ENCODE measurements at places on chromosomes 16 and 17.

DNA sequence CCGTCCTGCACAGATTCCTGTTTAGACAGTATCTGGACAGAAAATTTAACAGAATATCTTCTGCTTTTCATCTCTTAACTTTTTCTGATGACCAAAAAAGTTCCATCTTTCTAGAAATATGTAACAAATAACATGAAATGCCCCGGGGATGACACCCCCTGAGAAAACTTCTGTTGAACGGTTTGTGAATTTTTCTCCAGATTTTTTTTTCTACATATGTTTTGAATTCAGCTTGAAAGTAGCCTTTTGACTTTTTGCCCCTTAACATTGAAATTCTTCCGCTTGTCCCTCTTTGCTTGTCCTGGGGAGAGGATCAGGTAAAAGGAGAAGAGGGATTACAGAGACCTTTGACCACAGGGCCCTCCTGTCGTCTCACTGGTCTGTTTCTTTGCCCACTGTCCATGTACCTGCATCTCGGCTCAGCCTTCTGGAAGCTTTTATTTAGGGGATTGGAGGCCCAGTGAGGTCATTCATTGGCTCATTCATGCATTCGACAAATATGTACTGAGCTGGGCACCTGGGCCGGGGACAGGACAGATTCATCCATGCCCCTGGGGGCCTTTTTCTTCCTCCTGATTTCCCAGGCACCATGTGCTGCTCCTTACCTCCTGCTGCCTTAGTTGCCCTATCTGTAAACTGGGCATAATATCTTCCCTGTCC, 19.6 kb upstream of the CPNE2 start:
- no peak for DNase-seq

- DNase-seq, result no peak
These were observed 16.5 kb upstream of the RHOT1 start for GRCh38 chr17:32125848-32126153.

- peak; percentile 80 for DNase-seq
These were observed 765 bp downstream of the COL1A1 start for GRCh38 chr17:50200457-50201275.

DNA sequence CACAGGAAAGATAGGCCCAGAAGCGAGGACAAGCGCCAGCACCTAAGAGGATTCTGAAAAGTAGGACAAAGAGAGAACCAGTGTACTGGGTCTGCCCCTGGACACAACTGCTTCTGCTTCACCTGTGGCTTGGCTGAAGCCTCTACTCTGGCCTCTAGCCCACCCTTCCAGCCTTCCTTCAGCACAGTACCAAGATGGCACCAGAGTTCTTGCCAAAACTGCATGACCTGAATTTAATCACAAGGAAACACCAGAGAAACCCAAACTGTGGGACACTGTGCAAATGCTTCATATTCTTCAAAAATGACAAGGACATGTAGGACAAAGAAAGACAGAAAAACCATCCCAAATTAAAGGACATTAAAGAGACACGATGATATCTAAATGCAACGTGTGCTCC, 116.6 kb downstream of the SMG6 start:
- DNase-seq, result no peak

GRCh38 chr16:82456683-82457082, 170.1 kb upstream of the CDH13 start:
- peak; percentile 25 for DNase-seq
